RWPE2 (cell line): ENCODE measurements at places on chromosomes 7 and 10.

DNA sequence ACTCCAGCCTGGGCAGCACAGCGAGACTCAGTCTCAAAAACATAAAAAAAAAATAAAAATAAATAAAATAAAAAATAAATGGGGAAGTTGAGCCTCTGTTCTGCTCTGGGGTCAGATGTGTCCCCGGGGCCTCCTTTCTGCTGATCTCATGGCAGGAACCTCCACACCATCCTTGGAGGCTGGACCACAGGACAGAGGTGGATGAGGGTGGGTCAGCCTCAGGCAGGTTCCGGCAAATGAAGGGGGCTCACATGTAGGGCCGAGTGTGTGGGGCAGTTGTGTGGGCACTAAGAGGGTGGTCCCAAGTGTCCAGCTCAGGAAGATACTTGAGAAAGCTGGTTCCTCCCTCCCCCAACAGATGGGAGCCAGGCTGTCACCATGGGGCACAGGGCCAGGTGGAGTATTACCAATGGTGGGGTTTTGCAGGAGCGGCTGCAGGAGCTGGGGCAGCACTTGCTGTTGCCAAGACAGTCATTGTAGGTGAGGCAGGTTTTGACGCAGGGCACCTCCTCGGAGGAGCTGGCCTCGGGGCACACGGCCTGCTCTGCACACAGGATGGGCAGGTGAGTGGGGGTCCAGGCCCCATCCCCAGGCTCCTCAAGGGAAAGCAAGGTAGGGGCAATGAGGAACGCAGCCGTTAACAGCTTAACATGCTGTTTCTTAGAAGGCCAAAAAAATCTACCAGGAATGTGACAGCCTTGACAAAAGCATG lies 13.9 kb upstream of the TBRG4 start:
- no peak for DNase-seq

DNA sequence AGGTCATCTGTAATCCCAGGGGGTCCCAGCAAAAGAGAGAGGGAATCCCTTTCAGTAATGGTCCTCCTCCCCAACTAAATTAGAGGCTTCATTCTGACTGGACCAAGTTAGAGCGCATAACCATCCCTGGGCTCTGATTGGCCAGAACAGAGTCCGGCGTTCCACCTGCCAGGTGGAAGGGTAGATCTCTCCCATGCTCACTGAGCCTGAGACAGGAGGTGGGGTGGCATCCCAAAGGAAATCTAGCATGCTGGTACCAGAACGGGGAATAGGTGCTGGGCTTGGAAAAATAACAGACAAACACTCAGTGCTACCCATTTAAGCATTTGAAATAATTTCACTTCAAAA lies 21.0 kb upstream of the TSPAN33 start:
- DNase-seq, result no peak

- no peak for DNase-seq
Observed at GRCh38 chr7:15245831-15246230, 316.0 kb downstream of the AGMO start.

GRCh38 chr7:105600720-105601550 lies 19.6 kb upstream of the EFCAB10 start:
- no peak for DNase-seq

GRCh38 chr10:14820775-14821154 lies 17.1 kb downstream of the CDNF start:
- DNase-seq, result no peak

DNA sequence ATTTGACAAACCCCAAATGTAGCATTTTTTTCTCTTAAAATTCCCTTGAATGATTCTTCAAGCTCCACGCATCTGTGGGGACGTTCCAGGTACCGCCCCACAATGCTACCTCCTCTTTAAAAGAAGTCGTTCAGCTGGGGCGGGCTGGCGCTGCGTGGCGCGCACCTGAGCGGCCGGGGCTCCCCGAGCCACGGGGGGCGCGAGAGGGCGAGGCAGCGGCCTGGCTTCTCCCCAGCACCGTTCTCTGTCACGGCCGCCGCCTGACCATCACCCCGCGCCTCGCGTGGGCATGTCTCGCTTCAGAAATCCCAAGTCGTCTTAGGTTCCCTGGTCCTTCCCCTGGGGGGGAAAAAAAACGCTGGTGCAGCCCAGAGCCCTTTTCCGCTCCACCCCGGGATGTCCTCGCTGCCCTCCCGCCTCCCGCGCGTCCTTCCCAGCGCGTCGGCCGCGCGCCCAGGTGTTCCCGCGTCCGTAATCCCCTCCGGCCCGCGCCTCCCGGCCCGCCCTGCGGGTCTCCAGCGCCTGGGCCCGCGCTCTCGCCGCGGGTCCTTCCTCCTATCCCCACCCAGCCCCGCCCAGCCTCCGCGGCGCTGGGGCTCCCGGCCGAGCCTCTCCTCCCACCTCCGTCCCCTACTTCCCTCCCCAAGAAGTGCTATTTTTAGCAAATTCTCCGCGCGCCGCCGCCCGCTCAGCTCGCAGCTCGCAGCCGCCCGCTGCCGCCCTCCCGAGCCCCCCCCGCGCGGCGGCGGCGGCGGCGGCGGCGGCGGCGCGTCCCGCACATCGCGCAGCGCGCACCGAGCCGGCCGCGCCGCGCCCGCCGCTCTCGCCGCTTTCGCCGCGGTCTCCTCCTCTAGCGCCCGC lies 58.7 kb upstream of the PRPS1L1 start:
- DNase-seq, result no peak

GRCh38 chr10:12534824-12535223 lies 185.5 kb downstream of the CAMK1D start:
- DNase-seq, result no peak

GRCh38 chr10:95841661-95842498 lies 65.9 kb upstream of the CC2D2B start:
- no peak for DNase-seq

DNA sequence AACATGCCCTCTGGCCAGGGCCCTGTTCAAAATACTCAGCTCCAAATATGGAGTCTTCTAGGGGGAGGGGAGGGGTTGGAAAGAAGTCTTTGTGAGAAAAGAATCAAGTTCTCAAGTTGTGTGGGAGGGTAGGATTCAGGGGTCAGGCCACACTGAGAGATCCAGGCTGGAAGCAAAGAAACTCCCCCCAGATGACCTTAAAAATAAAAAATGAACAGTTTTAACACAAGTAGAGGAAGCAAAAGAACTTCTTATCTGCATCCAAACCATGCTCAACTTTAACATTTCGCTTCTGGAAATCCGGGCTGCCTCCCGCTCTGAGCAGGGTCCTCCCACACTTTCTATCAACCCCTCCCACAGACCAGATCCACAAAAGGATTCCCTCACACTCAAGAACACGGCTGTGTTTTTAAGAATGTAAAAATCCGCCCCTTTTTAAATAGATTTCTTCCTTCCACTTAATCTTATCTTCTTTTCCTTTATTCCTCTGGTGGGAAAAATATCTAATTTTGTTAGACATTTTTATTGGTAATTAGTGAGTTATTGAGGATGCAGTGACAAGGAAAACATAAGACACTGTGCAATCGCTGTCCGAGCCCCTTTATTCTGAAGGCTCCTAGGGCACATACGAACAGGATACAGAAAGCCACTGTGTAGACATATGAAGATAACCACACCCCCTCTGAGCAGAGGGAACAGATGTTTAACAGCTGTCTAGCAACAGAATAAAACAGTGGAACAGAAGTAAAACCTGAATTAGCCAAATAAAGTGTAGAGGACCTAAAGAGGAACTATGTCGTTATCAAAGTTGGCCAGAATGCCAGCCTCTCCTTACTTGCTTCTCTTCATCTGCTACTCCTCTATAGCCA lies 43.8 kb downstream of the CYTH3 start:
- DNase-seq, result no peak

DNA sequence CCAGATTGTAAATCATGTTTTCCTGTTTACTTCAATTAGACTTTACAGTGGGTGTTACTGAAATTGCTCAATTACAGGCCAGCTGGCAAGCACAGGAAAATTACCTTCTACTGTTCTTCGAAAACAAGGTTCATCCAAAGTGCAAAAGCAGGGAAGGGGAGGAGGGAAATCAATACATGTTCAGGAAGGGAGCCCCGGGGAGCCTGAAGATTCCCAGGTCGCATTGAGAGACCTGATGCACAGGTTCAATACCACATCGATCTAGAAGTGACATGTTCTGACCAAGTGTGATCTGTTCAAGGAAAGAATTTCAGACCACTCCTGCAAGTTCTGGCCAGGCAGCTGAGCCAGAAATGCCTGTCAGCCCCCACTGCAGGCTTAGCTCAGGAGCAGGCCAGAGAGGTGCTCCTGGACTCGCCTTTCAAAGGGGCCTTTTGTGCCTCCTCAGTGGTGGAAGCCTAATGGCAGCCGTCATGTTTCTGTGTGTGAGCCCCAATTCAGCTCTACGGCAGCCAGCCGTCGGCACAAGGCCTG lies 35.9 kb downstream of the FAM53B start:
- no peak for DNase-seq

DNA sequence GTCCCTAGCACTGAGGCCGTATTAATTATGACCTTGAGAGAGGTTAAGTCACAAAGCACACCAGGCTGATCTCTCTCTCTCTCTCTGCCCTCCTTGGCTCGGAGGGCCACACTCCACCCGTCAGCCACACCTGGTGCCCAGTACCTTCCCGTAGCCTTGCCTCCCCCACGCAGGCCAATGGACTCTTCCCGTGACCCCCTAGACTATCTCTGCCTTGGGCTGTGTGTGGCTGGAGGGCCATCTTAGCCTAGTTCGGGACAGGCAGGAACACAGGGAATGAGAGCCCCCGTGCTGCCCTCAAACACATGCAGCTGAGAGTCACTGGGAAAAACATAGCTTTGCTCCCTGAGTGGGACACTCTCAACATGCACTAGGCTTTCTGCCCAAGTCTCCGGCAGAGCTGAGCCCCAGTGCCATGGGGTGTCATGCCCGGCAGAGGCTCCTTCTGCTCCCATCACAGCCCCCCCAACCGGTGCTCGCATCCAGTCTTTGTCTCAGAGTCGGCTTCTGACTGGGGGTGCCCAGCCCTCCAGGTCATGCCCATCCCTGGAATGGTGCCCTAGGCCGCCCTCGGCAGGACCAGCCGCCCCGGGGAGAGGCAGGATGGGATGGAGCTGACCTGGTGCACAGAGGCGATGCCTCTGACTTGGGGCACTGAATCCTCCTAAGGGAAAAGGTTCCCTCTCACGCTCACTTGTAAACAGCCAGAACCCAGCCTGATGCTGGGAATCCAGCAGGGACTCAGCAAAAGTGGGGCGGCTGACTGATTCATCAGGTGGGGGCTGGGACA lies 63.0 kb downstream of the TCERG1L start:
- peak; percentile 53 for DNase-seq

- DNase-seq, result no peak
Observed at GRCh38 chr7:44244282-44244681, 43.5 kb downstream of the YKT6 start.
